HT-29 (cell line): ENCODE measurements at places on chromosomes 13 and 19. TPM values are rescaled to one million over a fixed set of nuclear protein-coding genes. Genes with fewer than 3 reads are reported as not detected.

DNA sequence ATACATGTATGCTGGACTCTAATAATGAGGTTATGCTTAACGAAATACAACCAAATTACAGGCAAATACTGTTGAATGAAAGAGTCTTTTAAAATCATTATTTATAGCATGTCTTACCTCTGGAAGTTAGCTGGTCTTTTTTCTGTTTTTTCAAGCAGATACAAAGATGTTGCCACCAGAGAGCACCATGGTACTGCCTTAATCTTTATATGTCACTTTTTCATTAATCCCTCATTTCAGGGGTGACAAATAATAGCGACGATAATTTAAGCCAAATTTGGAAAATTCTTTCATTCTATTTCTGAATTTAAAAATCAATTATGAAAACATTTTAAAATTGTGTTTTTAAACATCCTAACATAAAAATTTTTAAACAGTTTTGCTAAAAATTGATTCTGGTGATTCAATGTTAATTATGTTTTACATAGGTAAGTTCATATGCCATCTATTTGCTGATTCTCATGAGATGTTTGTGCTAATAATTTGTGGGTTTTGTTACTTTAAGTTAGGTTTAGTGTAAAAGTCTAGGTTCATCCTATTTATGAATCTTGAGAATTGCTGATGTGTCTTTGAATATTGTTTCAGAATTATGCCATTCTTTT, 379.3 kb upstream of the SGCG start:
- peak; percentile 49 for DNase-seq

The XAB2 gene
- total RNA-seq: 48.4 and 51.9 TPM in 2 replicates

GRCh38 chr13:68666774-68667397, 1436.8 kb upstream of the PCDH9 start:
- no peak for DNase-seq

DNA sequence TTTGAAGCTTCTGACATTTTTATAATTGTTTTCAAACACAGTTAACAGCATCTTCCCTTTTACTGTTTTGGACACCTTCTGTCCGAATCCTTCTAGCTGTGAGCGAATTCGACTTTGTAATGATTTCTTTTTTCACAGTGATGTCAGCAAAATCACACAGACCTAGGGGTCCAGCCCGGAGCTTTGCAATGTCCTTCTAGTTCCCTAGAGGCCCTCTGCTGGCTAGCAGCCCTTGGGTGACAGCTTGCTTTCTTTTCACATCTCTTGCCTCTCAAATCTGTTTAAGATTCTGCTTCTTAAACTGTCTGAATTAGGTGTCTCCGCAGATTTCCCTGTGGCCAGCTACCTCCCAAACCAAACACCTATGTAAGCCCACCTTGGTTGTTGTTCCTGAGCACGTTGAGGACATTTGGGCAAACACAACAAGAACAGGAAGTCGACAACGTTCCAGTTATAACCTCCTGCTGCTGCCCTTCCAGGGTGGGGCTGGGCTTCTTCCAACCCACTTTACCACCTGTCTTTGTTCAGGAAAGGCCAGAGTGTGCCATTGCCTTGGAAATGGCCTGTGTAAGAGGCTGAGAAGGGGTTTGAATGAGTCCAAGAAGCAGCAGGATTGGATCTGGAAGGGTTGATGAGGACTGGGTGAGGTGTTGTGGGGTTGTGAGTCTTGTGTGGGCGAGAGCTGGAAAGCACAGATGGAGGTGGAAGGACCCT, 123.1 kb downstream of the ATP8A2 start:
- no peak for DNase-seq

DNA sequence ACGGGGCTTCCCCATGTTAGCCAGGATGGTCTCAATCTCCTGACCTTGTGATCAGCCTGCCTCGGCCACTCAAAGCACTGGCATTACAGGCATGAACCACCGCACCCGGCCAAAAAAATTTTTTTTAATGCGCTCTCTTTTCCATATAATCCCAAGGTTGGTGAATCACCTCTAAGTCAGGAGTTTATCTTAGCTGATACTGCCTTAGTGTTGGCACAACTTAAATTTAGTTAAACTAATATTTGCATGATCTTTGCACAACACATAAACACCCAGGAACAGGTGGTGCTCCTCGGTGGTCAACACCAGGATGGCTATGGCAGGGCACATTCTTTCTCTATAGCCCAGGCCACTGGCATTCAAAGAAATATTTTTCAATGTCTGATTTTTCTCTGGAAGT, 24.1 kb upstream of the PSG7 start:
- no peak for DNase-seq

- no peak for DNase-seq
Measured at GRCh38 chr13:28584873-28585381, 74.0 kb upstream of the POMP start.

GRCh38 chr19:56597696-56598095, 2.6 kb downstream of the ZNF71 start:
- DNase-seq: no peak

DNA sequence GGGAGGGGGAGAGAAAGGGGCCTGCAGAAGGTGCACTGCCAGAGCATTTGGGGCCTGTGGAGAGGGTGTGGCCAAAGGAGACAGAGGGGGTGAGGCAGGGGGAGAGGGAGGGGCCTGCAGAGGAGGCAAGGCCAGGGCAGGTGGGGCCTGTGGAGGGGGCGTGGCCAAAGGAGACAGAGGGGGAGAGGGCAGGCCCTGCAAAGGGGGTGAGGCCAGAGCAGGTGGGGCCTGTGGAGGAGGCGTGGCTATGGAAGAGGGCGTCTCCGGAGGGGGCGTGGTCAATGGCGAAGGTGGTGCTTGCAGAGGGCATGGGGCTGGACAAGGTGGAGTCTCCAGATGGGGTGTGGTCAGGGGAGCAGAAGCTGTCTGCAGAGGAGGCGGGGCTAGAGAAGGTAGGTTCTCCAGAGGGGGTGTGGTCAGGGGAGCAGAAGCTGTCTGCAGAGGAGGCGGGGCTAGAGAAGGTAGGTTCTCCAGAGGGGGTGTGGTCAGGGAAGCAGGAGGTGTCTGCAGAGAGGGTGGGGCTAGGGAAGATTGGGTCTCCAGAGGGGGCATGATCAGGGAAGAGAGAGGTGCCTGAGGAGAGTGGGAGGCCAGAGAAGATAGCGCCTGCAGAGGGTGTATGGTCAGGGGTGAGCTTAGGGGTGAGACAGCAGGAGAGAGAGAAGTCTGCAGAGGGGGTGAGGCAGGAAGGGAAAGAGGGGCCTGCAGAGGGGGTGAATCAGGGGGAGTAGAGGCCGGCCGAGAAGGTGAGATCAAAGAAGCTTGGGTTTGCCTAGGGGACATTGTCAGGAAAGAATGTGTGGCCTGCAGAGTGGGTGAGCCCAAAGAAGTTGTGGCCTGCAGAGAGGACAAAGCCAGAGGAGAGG, 3.4 kb downstream of the PRR36 start:
- DNase-seq: peak; percentile 78

- no peak for DNase-seq
Measured at GRCh38 chr13:61960981-61961380, 545.3 kb upstream of the PCDH20 start.

- peak; percentile 23 for DNase-seq
Measured at GRCh38 chr19:28468701-28469459, 744.1 kb downstream of the UQCRFS1 start.

GRCh38 chr13:101757446-101758039, 305.1 kb downstream of the ITGBL1 start:
- peak; percentile 69 for DNase-seq

DNA sequence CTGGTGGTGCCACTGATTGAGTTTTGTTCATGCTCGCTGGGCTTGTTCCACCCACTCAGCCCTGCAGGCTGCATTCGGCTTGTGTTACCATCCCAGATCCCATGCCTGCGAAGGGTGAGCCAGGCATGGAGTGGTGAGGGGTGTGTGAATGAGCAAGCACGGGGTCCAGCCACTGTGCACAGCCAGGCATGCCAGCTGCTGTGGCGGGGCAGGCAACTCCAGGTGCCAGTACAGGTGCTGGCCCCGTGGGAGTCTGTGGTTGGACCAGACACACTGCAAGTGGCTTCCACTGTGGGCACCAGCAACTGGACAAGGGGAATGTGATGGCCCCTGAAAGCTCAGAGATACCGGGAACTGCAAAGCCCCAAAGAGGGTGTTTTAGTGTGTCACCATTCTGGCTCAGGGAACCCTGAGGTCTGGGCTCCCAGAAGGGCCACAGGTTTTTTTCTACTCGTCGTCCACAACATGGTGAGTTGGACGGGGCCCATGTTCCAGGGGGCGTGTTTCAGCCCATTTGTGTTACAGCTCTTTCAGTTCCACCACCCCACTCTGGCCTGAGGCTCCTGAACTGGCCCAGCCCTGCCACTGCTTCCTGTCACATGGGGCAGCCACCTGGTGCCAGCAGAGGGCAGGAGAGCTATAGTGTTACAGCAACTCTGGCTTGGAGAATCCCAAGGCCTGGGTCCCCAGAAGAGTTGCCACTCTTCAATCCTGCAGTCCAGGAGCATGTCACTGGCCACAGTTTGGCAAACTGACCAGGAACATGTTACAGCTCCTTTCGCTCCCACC, 217.0 kb upstream of the OBI1 start:
- DNase-seq: peak; percentile 39

GRCh38 chr19:10395003-10395402, 8.3 kb downstream of the CDC37 start:
- DNase-seq: no peak

The IGFL3 gene
- not detected in 2 replicates for total RNA-seq

The AP2S1 gene
- 527 and 544 TPM in 2 replicates for total RNA-seq

GRCh38 chr19:3554254-3555083, 2.9 kb downstream of the MFSD12 start:
- no peak for DNase-seq

The TEX29 gene
- total RNA-seq: not detected in 2 replicates

DNA sequence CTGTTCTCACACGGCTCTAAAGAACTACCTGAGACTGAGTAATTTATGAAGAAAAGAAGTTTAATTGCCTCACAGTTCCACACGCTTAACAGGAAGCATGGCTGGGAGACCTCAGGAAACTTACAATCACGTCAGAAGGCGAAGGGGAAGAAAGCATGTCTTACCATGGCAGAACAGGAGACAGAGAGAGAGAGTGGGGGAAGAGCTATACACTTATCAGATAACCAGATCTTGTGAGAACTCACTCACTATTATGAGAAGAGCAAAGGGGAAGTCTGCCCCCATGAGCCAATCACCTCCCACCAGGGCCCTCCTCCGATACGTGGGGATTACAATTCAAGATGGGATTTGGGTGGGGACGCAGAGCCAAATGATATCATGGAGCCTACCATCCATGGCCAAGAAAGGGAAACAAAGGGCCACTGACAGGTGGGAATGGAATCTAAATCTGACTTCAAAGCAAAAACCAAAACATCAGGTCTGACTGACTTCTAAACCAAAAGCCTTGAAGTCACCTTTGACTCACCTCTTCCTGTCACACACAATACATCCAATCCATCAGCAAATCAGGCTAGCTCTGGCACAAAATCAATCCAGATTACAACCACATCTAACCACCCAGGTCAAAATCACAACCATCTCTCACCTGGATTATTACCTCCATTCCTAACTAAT, 189.7 kb downstream of the ENOX1 start:
- no peak for DNase-seq

- DNase-seq: no peak
Measured at GRCh38 chr19:1849886-1850398, 1.7 kb upstream of the REXO1 start.

The BST2 gene
- 134 and 172 TPM in 2 replicates for total RNA-seq

- DNase-seq: peak; percentile 80
Measured at GRCh38 chr19:5827891-5828660, 11.4 kb downstream of the FUT6 start.

GRCh38 chr13:114102131-114102520, 30.3 kb downstream of the RASA3 start:
- DNase-seq: no peak

The KANK3 gene
- total RNA-seq: 0.23 and 1.4 TPM in 2 replicates

GRCh38 chr19:40797963-40798682, 868 bp upstream of the EGLN2 start:
- DNase-seq: peak; percentile 92

GRCh38 chr19:10226021-10226375, 5.1 kb downstream of the S1PR2 start:
- no peak for DNase-seq

DNA sequence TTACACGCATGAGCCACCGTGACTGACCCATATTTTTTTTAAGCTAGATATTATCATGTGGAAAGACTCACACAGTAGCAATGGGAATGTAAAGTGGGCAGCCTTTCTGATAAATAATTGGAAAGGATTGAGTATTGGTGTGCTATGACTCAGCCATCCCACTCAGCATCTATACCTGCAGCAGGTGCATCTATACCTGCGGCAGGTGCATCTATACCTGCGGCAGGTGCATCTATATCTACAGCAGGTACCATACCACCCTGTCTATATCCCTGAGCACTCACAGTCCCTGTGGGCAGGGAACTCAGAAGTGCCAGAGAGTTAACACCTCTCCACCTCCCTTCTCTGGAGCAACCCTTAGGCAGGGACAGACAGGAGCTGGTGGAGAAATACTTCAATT, 5.2 kb upstream of the LRRC8E start:
- DNase-seq: no peak

The APLP1 gene
- total RNA-seq: 7.0 and 12.6 TPM in 2 replicates

The HCST gene
- total RNA-seq: 0.47 TPM in 1 of 2 replicates, not detected in the other

- DNase-seq: no peak
Measured at GRCh38 chr13:76570510-76570971, 315.7 kb downstream of the KCTD12 start.

- peak; percentile 61 for DNase-seq
Measured at GRCh38 chr13:99614465-99614885, 113.2 kb downstream of the TM9SF2 start.

- DNase-seq: no peak
Measured at GRCh38 chr13:40126306-40127085, 471.0 kb downstream of the COG6 start.

- no peak for DNase-seq
Measured at GRCh38 chr13:45303866-45304265, 37.1 kb downstream of the TPT1 start.

The CLDND2 gene
- 0.81 and 1.8 TPM in 2 replicates for total RNA-seq

- peak; percentile 86 for DNase-seq
Measured at GRCh38 chr13:73171926-73172325, 113.1 kb downstream of the KLF5 start.

- DNase-seq: peak; percentile 53
Measured at GRCh38 chr13:21402586-21403307, 56.4 kb downstream of the ZDHHC20 start.

GRCh38 chr19:49097453-49098288, 12.4 kb downstream of the SNRNP70 start:
- DNase-seq: peak; percentile 94

GRCh38 chr13:46360604-46361003, 26.4 kb downstream of the RUBCNL start:
- no peak for DNase-seq

DNA sequence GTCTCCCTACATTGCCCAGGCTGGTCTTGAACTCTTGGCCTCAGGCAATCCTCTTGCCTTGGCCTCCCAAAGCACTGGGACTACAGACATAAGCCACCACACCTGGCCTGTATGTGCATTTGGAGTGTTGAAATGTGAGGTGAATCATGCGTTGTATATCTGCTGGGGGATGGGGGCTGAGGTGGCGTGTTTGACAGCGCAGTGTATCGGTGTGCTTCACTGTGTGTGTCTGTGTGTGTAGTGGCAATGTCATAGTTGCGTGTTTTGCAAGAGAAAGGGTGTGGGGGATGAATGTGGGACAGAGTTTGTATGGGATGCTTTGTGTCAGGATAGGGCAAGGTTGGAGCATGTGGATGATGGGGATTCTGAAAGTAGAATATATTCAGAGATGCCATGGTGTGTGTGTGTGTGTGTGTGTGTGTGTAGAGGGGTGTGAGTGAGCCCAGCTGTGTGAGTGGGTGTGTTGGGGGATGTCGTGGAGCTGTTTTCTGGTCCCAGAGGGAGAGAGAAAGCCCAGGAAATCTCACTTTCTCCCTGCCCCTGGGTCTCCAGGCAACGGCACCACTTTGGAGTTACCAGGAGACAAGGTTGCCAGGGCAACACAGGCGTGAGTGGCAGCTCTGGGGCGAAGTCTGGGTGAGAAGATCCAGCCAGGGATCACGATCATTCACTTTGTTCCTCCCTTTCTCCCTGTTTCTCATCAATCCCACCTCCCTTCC, 1.1 kb upstream of the SWSAP1 start:
- DNase-seq: peak; percentile 46

The CEACAM16 gene
- total RNA-seq: not detected in 2 replicates
